Activated T-cell treated with anti-CD3 and anti-CD28 coated beads for 1 hour (primary cell): ENCODE measurements at places on chromosomes 1 and 21.
A peak's percentile ranks its signal among the peaks of the same experiment; 100 is the strongest.

GRCh38 chr1:212700892-212701819 is 1.5 kb upstream of the BATF3 start:
- no peak for DNase-seq

- no peak for DNase-seq
These were observed 36.1 kb downstream of the DPH5 start for GRCh38 chr1:100989306-100990077.

GRCh38 chr1:224183591-224184312 is 712 bp downstream of the DEGS1 start:
- DNase-seq: peak; percentile 35

- no peak for DNase-seq
These were observed 33.6 kb upstream of the LHX8 start for GRCh38 chr1:75100481-75101092.

DNA sequence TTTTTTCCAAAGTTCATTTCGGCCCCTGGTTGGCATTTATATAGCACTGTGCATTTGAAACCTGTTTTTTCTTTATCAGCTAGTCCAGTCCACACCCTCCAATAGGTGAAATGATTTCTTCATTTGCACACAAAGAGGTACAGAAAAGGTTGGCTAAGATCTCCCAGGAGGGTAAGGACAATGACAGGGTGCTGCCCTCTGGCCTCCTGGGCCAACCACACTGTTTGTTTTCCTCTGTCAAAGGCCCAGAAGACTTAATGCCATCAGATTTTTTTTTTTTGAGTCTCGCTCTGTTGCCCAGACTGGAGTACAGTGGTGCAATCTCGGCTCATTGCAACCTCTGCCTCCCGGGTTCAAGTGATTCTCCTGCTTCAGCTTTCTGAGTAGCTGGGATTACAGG is 70.1 kb upstream of the EFHD2 start:
- DNase-seq: no peak

DNA sequence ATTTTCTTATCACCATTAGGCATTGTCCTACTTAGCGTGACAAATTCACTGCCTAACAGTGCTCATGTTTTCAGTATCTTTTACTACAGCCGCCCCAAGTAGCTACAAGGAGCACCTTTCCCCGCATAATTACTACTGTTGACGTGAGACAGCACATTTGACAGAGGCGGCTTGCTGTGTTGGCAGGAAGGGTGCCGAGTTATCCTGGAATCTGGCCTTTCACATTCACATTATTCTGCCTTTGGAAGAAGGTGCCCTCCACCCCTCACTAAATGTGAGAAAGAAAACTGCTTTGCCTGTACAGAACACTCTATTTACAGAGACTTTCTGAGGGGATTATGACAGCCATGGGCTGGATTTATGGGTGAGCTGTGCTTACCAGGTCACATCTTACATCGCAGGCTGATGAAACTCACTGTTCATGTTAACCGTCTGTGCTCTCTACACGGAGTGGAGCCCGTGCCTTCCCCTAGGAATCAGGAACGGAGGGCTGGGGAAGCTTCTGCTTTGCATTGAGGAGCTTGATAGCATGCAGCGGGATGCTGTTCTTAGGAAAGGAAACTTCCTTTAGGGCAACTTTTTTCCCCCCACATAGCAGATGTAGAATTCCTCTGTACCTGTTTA is 148.0 kb upstream of the ZRANB2 start:
- no peak for DNase-seq

GRCh38 chr1:52913537-52913936 is 8.0 kb downstream of the ECHDC2 start:
- DNase-seq: no peak

DNA sequence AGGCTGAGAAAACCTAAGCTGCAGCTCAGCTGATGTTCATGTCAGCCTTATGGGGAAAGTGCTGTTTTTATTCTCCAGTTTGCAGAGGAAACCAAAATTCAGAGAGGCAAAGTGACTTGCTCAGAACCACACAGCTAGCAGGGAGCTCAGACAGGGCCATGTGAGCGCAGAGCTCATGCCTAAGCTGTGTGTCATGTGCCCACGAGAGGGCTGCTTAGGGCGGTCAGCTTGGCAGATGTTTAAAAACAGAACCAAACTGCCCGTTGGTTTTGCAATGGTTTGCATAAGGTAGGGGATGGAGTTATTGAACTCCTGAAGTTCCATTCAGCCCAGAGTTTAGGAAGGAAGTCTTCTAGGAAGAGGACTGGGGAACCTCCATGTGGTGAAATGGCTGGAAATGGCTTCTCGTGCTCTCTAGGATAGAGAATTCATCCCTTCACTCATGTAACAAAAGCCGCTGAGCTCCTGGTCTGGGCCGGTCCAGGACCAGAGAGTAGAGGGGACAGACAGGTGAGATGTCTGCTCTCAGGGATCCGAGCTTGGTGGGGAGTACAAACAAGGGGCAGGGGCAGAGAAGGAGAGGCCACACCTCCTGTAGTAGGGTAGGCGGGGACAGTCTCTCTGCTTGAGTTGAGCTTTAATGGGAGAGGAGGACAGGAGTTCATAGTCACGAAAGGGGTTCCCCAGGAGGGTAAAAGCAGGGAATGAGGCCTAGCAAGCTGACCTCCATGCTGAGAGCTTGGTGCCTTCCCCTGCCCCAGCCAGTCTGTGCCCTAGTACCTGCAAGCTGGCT is 46.9 kb downstream of the ARHGEF10L start:
- DNase-seq: no peak

DNA sequence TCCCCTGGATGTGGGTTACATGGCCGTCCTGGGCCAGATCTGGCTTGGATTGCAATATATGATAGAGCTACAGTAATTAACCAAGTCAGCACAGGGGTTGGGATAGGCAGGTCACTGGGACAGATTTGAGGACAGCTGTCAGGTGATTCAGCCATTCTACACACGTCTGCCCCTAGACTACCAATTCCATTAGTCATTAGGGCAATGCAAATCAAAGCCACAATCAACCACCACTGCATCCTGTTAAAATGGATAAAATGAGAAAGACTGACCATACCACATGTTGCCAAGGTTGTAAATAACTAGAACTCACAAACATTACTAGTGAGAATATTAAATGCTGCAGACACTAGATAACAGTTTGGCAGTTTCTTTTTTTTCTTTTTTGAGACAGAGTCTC is 16.0 kb downstream of the C21orf58 start:
- DNase-seq: no peak

DNA sequence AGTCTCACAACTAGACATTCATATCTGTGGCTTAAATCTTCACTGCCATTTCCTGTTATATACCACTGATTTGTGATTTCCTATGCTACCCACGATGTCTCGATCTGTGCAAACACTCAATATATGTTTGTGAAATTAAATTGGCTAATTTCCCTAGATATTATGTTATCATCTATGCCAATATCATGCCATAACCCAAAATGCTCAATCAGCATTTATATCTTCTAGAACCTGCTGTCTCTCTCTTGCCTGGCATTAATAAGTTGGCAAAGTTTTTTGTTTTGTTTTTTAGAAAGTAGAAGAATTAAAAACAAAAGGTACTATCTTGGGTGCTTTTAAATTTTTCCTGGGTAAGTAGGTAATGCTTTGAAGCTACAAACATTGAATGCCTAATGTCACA is 358.5 kb upstream of the DAB1 start:
- no peak for DNase-seq
